ENCODE measurements at places on chromosomes 12 and 14. TPM values are rescaled to one million over a fixed set of nuclear protein-coding genes. Genes with fewer than 3 reads are reported as not detected.

The RFLNA gene
- total RNA-seq, result not detected

The LRTM2 gene
- not detected for total RNA-seq

The KRT79 gene
- not detected for total RNA-seq

The CMTM5 gene
- 29.1 TPM for total RNA-seq

The P2RX7 gene
- total RNA-seq, result 6.3 TPM

The ATXN2 gene
- total RNA-seq, result 47.6 TPM

The AQP2 gene
- total RNA-seq, result not detected

The BDKRB2 gene
- total RNA-seq, result not detected

The ASB2 gene
- 2.3 TPM for total RNA-seq

The SLC38A2 gene
- total RNA-seq, result 124 TPM

The DENR gene
- 37.3 TPM for total RNA-seq

The MRPL51 gene
- 36.6 TPM for total RNA-seq

- peaks cover 6% of the 10 kb centered on the region for H3K4me1 ChIP-seq
- no peak overlapping the region for H3K27ac ChIP-seq
- no peak for DNase-seq
These were observed 209.7 kb downstream of the BCAT1 start for GRCh38 chr12:24739106-24739779.

DNA sequence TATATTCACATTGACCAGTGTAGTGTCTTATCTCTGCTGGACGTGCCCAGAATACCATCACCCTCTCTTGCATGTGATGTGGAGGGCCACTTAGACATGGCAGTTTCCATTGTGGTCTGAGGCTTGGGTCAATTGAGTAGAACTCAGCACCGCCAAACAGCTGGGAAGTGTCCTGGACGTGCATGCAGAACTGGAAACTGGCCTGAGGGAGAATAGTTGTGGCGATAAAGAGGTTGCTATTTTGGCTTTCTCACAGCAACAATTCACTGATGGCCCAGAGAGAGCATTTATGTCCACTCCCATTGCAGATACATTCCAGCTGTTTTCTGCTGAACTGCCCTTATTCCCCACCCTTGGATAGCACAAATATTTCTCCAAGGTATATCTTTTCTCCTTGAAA, 210.1 kb upstream of the DAAM1 start:
- no peaks in the 10 kb centered on the region for H3K4me1 ChIP-seq
- H3K27me3 ChIP-seq, result peaks cover 11% of the 10 kb centered on the region
- H3K27ac ChIP-seq, result no peak overlapping the region

DNA sequence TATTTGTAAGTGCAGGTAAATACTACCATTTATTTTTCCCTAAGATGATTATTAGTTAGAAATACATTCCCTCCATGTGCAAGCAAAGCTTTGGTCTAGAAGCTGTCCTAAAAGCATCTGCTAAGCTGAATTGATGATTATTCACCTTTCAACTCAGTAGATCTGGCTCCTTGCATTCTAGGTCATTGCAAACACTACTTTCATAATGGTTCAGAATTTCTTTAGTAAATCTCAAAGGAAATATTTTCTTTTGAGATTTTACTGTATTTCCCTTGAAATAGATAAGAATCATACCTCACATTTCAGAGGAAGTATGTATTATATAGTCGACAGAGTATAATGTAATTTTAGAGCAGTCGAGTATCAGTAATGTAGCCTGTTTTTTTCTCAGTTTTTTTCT, 2.4 kb downstream of the ETNK1 start:
- H3K27me3 ChIP-seq, result no peaks in the 10 kb centered on the region
- H3K4me3 ChIP-seq, result peak overlapping the region; percentile 61
- H3K27ac ChIP-seq, result peak overlapping the region; percentile 98
- DNase-seq, result no peak
- H3K36me3 ChIP-seq, result peaks cover 6% of the 10 kb centered on the region
- H3K4me1 ChIP-seq, result peaks cover 37% of the 10 kb centered on the region

GRCh38 chr12:54321363-54321762, 3.6 kb upstream of the COPZ1 start:
- H3K4me3 ChIP-seq, result no peak overlapping the region
- peaks cover 4% of the 10 kb centered on the region for H3K36me3 ChIP-seq
- H3K27ac ChIP-seq, result no peak overlapping the region

DNA sequence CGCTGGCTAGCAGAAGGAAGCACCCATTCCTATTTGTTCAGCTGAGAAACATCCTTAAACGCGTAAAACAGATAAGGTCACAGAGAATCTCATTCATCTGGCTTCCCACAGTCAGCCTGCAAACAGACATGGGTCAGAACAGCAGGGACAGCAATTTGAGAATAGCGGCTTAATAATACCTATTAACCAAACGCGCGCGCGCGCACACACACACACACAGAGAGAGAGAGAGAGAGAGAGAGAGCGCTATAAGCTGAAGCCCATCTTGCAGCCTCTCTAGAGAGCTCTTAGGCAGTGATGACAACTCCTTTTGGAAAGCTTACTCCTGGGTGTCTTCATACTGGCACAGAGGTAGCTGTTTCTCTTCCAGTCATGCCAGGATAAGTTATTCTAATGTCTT, 26.4 kb downstream of the TMEM132D start:
- H3K27ac ChIP-seq, result no peak overlapping the region
- no peaks in the 10 kb centered on the region for H3K36me3 ChIP-seq
- no peaks in the 10 kb centered on the region for H3K27me3 ChIP-seq
- DNase-seq, result no peak

DNA sequence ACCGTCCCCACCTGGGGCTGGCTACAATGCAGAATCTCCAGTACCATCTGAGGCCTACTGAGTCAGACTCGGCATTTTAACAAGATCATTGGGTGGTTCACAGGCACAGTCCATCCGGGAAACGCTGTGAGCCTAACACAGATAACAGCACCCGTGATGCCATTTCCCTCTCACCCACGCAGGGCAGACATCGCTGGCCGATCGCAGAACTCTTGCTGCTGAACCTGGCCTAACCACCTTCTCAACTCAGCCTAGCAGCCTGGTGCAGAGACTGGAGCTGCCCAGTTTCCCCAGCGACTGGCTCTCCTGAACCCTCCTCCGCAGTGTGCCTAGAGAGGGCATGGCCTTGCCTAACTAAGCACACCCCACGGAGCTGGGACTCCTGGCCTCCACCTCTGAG, 83.3 kb downstream of the NCOR2 start:
- DNase-seq, result no peak
- peaks cover 8% of the 10 kb centered on the region for H3K36me3 ChIP-seq

GRCh38 chr14:58707949-58708348, 70.2 kb downstream of the DACT1 start:
- H3K4me3 ChIP-seq, result no peak overlapping the region
- peaks cover 2% of the 10 kb centered on the region for H3K4me1 ChIP-seq
- H3K36me3 ChIP-seq, result no peaks in the 10 kb centered on the region
- no peak overlapping the region for H3K27ac ChIP-seq

DNA sequence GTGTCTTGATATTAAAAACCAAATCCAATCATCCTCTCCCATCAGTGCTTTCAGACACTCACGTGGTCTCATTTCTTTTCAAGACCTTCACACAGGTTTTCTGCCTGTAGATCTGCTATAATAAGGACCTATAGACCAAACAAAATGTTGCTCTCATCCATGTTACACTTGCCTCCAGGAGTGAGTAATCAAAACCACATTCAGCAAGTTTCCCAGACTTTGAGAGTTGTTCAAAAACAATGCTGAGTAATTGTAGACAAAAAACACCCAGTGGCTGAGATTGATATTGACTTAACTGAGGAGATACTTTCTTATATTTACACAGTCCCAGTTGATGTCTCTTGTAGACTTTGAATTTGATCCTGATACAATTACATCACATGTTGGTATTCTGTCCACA, 383.1 kb downstream of the TMEM132D start:
- no peaks in the 10 kb centered on the region for H3K36me3 ChIP-seq
- H3K27ac ChIP-seq, result no peak overlapping the region
- H3K4me1 ChIP-seq, result no peaks in the 10 kb centered on the region
- DNase-seq, result no peak
- no peaks in the 10 kb centered on the region for H3K27me3 ChIP-seq

DNA sequence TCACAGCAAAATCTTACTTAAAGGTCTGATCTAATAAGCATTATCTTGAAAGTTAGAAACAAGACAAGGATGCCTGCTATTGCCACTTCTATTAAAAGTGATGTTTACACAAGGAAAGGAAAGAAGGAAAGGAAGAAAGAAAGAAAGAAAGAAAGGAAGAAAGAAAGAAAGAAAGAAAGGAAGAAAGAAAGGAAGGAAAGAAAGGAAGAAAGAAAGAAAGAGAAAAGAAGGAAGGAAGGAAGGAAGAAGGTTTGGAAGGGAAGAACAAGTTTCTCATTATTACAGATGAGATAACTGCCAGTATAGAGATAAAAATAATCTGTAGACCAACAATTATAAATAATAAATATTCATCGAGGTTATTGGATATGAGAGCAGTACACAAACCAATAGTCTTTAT, 35.8 kb upstream of the KCNA1 start:
- DNase-seq, result no peak
- H3K4me1 ChIP-seq, result peaks cover 5% of the 10 kb centered on the region
- H3K36me3 ChIP-seq, result no peaks in the 10 kb centered on the region
- no peak overlapping the region for H3K4me3 ChIP-seq
- peaks cover 35% of the 10 kb centered on the region for H3K27me3 ChIP-seq

GRCh38 chr12:104372061-104372720, 68.7 kb downstream of the EID3 start:
- peak overlapping the region; percentile 70 for H3K27ac ChIP-seq
- H3K36me3 ChIP-seq, result no peaks in the 10 kb centered on the region

DNA sequence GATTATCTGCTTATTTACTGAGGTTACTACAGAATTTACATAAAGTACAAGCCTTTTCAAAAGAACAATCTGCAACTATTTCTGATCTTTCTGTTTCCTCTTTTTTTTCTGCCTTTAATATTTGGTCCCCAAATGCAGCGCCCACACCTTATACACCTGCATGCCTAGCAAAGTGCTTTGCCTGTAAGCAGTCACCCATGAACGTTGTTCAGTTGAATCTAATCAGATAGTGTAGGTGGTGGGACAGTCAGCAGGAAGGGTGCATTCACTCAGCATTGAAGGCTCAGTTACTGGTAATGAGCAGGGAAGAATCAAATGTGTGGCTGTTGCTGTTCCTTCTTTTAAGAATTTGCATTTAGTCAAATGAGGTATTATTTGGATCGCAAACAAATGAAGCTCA, 108.4 kb downstream of the GPR135 start:
- H3K4me1 ChIP-seq, result peaks cover 5% of the 10 kb centered on the region
- H3K27me3 ChIP-seq, result no peaks in the 10 kb centered on the region
- H3K27ac ChIP-seq, result no peak overlapping the region
- peaks cover 20% of the 10 kb centered on the region for H3K36me3 ChIP-seq
- H3K4me3 ChIP-seq, result no peak overlapping the region

DNA sequence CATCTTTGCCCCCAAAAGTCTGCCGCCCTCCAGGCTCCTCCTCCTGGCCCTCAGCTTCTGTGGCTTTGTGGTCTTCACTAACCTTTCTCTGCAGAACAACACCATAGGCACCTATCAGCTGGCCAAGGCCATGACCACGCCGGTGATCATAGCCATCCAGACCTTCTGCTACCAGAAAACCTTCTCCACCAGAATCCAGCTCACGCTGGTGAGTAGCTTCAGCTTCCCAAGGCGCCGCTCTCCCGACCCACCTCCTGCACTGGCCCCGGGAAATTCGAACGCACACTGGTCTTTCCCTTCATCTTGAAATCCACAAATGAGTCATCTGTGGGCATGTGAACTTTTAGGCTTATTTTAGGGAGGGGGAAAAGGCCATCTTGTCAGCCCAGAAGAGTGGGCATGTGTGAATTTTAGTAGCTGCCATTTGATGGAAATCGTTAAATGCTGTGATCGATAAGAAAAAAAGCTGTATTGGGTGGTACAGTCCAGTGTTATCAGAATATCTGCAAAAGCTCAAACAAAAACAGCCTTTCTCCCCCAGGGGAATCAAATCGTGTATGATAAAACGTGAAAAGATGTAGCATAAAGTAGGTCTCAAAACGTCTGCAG, 700 bp downstream of the SLC35E3 start:
- no peaks in the 10 kb centered on the region for H3K27me3 ChIP-seq
- peak overlapping the region; percentile 98 for H3K4me3 ChIP-seq
- peaks cover 29% of the 10 kb centered on the region for H3K4me1 ChIP-seq
- H3K36me3 ChIP-seq, result peaks cover 12% of the 10 kb centered on the region

DNA sequence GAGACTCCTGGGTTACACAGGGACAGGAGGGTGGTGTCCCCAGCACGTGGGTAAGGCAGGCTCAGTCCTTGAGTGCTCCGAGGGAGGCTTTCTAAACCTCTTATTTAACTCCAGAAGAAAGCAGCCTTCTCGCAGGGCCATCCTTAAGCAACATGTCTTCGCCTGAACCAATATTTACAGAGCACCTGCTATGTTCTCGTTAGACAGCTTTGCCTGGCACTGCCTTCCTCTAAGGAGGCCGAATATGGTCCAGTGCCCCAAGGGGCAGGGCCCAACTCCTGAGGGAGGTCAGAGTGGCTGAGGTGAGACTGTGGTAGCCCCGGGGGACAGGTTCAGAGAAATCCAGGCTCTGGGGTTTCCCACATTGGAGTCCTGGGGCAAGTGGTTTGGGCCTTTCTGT, 2.1 kb upstream of the SCARB1 start:
- peaks cover 14% of the 10 kb centered on the region for H3K4me1 ChIP-seq
- peaks cover 12% of the 10 kb centered on the region for H3K27me3 ChIP-seq
- DNase-seq, result no peak
- H3K4me3 ChIP-seq, result no peak overlapping the region
- no peaks in the 10 kb centered on the region for H3K36me3 ChIP-seq
- H3K27ac ChIP-seq, result no peak overlapping the region

- no peaks in the 10 kb centered on the region for H3K4me1 ChIP-seq
- no peak for DNase-seq
- H3K36me3 ChIP-seq, result no peaks in the 10 kb centered on the region
- no peaks in the 10 kb centered on the region for H3K27me3 ChIP-seq
These were observed 168.8 kb upstream of the SYT1 start for GRCh38 chr12:78695749-78696148.

- peaks cover 69% of the 10 kb centered on the region for H3K4me1 ChIP-seq
- H3K36me3 ChIP-seq, result peaks cover 3% of the 10 kb centered on the region
- no peak for DNase-seq
- no peaks in the 10 kb centered on the region for H3K27me3 ChIP-seq
These were observed 56.0 kb downstream of the RASSF3 start for GRCh38 chr12:64666054-64666914.

DNA sequence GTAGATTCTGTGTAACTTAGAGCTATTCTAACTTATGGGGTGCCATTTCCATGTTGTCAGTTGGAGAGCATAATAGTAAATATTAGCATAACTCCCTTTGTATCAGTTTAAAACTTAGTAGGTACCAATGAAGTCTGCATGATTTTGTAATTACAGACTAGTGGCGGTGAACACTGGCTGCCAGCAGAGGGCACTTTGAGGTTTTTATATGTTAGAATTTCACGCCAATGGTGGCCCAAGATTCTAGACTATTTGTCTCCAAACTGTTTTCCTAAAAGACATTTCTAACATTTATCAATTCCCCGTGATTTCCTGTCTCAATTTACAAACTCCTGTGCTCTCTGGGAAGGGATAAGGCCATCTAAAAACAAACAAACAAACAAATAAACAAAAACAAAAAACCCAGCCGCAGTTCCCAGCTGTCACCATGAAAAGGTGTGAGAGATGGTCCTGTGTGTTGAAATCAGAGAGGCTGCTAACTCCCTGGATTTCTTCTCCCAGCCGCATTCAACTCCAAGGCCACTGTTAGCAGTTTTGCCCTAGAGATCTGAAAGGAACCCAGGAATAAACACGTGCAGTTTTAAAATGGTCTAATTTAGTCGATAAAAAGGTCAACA, 57.6 kb downstream of the BRMS1L start:
- no peaks in the 10 kb centered on the region for H3K36me3 ChIP-seq
- no peak overlapping the region for H3K27ac ChIP-seq
- no peaks in the 10 kb centered on the region for H3K4me1 ChIP-seq
- DNase-seq, result no peak

GRCh38 chr14:58571769-58572472, 65.8 kb upstream of the DACT1 start:
- H3K36me3 ChIP-seq, result no peaks in the 10 kb centered on the region
- no peak for DNase-seq
- H3K27me3 ChIP-seq, result no peaks in the 10 kb centered on the region
- no peak overlapping the region for H3K4me3 ChIP-seq
- H3K4me1 ChIP-seq, result peaks cover 11% of the 10 kb centered on the region

All from T-helper 17 cell (primary cell).